ENCODE measurements at places on chromosomes 7 and 10. TPM values are rescaled to one million over a fixed set of nuclear protein-coding genes. Genes with fewer than 3 reads are reported as not detected.

Gene ZNF862
- total RNA-seq, result 12.2 TPM

Gene CALHM1
- total RNA-seq, result not detected

DNA sequence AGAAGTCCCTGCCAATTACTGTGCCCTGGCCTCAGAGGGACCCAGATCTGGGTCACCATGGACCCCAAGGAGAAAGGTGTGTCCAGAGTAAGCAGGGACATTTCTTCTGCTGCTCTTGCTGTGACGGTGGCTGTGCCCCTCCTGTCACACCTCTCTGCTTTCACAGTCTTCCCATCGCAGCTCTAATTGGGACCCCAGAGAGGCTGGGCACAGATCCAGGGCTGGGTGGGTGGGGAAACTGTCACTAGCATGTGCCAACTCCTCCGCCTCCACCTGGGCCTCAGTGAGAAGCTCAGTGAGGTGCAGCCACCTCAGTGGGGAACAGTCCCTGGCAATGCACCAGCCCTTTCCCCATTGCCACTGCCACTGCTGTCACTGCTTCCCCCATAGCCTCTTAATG lies 37.3 kb upstream of the ADCYAP1R1 start:
- no peak for DNase-seq

GRCh38 chr10:28190196-28190595 lies 112.7 kb downstream of the MPP7 start:
- no peak for DNase-seq

DNA sequence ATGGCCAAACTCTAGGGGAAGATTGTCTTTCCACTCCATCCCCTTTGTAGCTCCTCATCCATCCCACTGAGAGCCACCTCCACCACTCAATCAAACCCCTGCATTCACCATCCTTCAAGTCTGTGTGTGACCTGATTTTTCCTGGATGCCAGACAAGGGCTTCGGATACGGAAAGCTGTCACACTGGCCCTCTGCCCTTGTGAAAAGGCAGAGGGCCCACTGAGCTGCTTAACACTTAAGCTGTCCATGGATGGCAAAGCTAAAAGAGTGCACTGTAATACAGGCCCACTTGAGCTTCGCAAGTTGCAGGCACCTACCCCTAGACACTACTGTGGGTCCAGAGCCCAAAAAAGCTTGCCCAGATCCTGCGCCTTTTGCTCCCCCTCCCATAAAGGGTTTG lies 237.2 kb downstream of the MAGI2 start:
- no peak for DNase-seq

GRCh38 chr7:158364451-158364850 lies 223.2 kb downstream of the PTPRN2 start:
- no peak for DNase-seq

GRCh38 chr7:18521945-18522566 lies 26.5 kb downstream of the HDAC9 start:
- DNase-seq, result no peak

GRCh38 chr10:26446258-26446657 lies 8.1 kb downstream of the APBB1IP start:
- no peak for DNase-seq

DNA sequence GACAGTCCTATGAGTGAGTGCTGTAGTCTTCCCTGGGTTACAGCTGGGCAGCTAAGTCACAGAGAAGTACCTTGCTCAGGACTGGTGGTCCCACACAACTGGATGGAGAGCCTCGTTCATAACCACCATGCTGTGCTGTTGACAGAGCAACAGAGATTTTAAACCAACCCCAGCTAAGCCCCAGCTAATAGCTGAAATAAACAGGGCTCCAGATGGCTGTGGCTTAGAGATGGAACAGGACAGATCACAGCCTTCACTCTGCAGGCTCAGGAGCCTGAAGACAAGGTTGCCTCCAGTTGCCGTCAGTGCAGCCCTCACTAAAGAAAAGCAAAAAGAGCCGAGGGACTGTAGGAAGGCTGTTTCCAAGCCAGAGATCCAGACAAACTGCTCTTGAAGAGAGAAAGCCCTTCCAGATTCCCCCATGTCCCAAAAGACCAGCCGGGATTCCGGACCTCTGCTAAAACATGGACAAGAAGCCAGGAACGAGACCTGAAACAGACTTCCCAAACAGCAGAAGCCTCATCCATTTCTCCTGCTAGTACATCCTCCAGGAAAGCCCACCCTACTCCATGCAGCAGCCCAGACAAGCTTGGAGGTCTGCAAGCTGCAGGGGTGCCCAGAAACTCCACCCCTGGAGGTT lies 4.2 kb downstream of the HTRA1 start:
- DNase-seq, result no peak

DNA sequence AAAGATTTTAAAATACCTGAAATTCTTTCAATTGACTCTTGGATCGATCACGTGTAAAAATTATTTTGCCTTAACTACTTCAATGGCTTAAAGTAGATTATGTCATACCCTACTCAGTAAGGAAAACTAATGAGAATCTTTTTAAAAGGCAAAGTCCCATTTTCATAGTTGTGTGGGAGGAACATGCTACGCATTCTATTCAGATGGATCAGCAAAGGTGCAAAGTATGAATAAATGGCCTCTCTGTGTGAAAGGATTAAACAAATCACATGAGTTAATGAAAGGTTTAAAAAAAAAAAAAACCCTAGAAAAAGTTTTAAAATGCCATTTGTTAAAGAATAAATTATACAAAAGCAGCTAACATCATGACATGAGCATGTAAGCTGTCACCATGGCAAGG lies 77.1 kb downstream of the ENO4 start:
- DNase-seq, result no peak

All from Right ventricle myocardium superior (tissue), 1 donor.